Hepatocyte (in vitro differentiated cells): ENCODE measurements at places on chromosomes 12 and 14. TPM values are rescaled to one million over a fixed set of nuclear protein-coding genes. Genes with fewer than 3 reads are reported as not detected.

VRK1 gene
- 17.1 and 21.5 TPM in 2 replicates for total RNA-seq

DNA sequence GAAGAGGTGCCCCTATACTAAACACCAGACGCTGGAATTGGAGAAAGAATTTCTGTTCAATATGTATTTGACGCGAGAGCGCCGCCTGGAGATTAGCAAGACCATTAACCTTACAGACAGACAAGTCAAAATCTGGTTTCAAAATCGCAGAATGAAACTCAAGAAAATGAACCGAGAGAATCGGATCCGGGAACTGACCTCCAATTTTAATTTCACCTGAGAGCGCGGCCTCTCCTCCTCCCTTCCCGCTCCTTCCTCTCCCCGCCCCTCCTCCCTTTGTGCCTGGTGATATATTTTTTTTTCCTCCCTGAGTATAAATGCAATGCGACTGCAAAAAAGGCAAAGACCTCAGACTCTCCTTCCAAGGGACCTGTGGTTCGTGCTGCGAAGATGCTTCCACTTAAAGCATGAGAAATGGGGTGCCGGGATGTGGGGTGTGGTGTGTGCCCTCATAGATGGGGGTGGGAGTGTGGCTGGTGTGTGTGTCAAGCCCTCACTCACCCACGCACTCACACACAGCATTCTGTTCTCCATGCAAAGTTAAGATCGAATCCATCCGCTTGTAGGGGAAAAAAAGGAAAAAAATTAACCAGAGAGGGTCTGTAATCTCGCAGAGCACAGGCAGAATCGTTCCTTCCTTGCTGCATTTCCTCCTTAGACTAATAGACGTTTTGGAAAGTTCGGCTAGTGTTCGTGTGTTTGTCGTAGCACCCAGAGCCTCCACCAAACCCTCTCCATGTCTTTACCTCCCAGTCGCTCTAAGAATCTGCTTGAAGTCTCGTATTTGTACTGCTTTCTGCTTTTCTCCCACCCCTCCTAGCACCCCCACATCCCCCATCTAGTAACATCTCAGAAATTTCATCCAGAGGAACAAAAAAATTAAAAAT is 4.5 kb downstream of the HOXC10 start:
- H3K27ac ChIP-seq = no peak overlapping the region
- no peaks in the 10 kb centered on the region for H3K36me3 ChIP-seq
- peak; percentile 74 for DNase-seq
- H3K27me3 ChIP-seq = peaks cover 94% of the 10 kb centered on the region
- no peak overlapping the region for H3K4me3 ChIP-seq
- H3K4me1 ChIP-seq = peaks cover 19% of the 10 kb centered on the region

MIPOL1 gene
- 12.2 and 16.6 TPM in 2 replicates for total RNA-seq

VRTN gene
- 0.13 TPM in 1 of 2 replicates, not detected in the other for total RNA-seq

DNA sequence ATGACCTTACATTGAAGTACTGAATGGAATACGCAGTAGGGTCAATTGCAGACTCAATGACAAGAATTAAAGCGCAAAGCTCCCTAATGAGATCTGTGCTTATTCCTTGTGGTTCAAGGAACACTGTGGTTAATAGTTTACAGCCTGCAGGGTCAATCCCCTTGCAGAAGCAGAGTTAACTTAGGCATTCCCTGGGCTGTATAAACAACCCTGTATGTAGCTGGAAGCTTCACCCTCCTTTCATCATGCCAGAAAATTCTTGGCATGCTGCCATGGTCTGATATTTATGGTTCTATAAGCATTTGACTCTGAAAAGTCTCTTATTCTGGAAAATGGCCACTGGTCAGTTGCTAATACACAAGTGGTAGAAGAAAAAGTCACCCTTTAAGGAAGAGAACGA is 227.7 kb downstream of the NOVA1 start:
- DNase-seq = peak; percentile 58
- H3K27ac ChIP-seq = peak overlapping the region; percentile 47
- H3K4me3 ChIP-seq = no peak overlapping the region
- no peaks in the 10 kb centered on the region for H3K27me3 ChIP-seq
- H3K36me3 ChIP-seq = no peaks in the 10 kb centered on the region

GRCh38 chr14:105852378-105853088 is 326.1 kb downstream of the TMEM121 start:
- H3K27ac ChIP-seq = no peak overlapping the region
- no peak overlapping the region for H3K4me3 ChIP-seq
- no peak for DNase-seq
- no peaks in the 10 kb centered on the region for H3K36me3 ChIP-seq
- no peaks in the 10 kb centered on the region for H3K27me3 ChIP-seq
- no peaks in the 10 kb centered on the region for H3K4me1 ChIP-seq

SLIRP gene
- total RNA-seq = 246 and 281 TPM in 2 replicates
